ENCODE measurements at places on chromosomes 1 and 21.

DNA sequence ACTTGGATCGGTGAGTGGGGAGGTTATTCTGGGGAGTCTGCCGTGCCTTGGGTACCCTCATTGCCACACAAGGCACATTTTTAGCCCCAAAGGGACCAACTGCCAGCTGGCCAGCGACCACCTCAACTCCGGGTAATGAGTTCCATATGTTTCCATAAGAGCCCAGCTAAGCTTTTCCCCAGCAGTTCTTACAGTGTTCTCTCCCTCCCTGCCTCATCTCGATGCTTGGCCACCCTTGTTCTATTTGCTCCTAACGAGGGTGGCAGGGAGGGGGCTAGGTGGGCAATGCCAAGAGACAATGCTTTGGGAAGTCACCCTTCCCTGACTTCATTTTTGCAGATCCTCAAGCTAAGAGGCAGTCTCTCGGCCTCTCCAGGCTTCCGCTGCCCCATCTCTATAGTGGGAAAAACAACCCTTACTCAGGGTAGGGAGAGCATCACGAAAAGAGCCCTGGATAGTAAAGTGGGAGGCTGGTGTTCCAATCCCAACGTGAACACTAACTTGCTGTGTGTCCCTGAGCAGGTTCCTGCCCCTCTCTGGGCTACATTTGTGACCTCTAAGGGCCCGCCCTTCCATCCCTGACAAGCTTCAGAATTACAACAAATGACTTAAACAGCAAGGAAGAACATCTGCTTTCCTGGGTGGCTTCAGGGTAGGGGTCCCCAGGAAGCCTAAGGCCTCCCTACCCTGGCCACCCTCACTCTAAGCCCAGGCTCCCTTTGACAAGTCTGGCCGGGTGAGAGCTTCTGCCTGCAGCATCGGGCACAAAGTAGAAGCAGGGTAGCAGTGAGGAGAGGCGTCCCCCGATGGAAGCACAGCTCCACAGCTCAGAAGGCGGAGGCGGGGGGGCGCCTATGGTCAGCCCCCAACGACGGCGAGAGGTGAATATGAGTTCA, 5.8 kb downstream of the ID3 start:
- no peak for DNase-seq

GRCh38 chr1:36157115-36157903, 1.3 kb downstream of the MAP7D1 start:
- no peak for DNase-seq

DNA sequence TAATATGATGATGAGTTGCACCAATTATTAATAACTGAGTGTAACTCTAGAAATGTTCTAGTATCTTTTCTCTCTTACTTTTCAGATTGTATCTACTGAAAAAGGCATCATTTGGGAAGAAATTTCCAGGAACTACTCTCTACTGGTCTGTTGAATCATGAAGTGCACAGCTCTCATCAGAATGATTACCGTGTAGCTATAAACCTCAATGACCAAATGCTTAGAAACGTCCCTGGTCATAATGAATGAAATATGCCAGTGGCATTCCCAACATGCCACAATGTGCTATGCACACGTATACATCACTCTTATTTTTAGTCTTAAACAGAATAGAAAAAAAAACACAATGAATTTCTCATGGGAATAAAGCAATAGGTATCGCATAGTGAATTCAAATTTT, 534.3 kb upstream of the OLFM3 start:
- DNase-seq: no peak

DNA sequence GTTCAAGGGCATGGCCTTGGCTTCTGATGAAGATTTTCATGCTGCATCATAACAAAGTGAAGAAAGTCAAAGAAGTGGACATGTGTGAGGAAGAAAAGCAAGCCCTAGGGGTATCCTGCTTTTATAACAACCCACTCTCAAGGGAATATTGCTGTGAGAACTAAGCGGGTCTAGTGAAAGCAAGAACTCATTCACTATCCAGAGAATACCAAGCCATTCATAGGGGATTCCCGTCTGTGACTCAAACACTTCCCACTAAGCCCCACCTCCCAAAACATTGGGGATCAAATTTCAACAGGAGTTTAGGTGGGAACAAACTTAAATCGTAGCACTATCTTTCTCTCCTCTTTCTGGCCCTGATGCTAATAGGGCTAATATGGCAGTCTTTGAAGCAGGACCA, 98.5 kb upstream of the CTTNBP2NL start:
- DNase-seq: no peak

DNA sequence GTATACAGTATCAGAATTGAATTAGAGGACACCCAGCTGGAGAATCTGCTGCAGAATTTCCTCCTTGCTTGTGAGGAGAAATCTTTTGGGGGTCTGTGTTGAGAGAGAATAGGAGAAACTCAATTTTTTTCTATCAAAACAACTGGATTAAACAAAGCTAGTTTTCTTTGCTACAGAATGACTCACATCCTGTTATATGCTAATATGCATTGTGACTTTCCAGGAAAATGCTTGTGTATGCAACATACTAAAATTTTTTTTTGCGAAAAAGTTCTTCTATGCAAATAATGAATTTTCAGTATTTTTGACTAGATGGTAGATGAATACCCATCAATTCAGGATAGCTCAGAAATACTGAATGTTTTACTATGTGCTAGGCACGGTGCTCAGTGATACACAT, 2.2 kb downstream of the VAMP4 start:
- no peak for DNase-seq

DNA sequence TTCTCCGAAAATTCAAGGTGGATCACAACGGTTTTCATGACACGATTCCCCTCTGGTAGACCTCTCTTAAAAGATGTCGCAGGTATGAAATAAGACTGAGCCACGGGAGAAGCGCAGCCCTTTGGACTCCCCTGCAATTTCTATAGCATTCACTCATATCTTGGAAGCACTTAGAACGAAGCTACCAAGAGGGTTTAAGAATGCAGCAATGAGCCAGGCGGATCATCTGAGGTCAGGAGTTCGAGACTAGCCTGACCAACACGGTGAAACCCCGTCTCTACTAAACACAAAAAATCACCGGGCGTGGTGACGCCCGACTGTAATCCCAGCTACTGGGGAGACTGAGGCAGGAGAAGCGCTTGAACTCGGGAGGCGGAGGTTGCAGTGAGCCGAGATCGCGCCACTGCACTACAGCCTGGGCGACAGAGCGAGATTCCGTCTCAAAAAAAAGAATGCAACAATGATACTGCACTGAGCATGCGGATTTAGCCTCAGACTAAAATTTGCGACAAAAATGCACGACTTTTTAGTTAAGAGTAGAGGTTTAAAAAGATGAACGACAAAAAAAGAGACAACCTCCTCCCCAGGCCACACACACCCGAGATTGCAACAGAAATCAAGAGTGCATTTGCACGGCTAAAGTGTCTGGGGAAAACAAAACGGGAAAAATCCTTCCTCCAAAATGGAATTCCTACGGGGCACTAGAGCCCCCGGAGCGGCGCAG, 743 bp downstream of the TOMM20 start:
- no peak for DNase-seq

DNA sequence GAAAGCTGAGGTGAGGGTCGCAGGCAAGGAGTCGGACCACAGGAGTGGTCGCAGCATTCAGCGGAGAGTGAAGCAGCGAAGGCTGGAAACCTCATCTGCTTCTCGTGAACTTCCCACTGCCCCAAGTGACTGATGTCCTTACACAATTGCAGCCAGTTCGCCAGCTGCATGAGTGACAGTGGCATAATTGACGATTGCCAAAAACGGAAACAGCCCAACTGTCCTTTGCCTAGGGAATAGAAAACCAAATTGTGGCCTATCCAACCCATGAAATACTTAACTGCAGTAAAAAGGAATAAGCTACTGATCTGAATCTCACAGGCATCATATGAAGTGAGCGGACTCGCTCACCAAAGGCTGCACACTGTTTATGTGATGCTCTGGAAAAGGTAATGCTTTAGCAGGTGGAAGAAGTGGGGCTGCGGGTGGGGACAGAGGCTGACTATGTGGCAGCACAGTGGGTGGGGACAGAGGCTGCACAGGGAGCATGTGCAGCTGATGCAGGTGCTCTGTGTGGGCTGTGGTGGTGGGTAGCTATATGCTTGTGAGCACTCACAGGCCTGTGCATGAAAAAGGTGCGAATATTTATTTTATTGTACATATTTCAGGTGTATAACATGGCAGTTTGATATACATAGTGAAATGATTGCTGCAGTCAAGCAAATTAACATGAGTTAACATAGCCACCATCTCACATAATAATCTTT, 4.2 kb upstream of the NLRP3 start:
- DNase-seq: no peak

- no peak for DNase-seq
These were observed 111.1 kb downstream of the NAV1 start for GRCh38 chr1:201649761-201650622.

- no peak for DNase-seq
These were observed 42.4 kb downstream of the KANK4 start for GRCh38 chr1:62276791-62277190.

GRCh38 chr21:22200378-22201092, 1202.3 kb downstream of the NCAM2 start:
- DNase-seq: no peak

GRCh38 chr21:45318146-45318555, 30.5 kb upstream of the POFUT2 start:
- DNase-seq: no peak

- no peak for DNase-seq
These were observed 48.1 kb upstream of the CD46 start for GRCh38 chr1:207703712-207704111.

GRCh38 chr1:226696547-226696946, 42.5 kb downstream of the ITPKB start:
- DNase-seq: no peak

DNA sequence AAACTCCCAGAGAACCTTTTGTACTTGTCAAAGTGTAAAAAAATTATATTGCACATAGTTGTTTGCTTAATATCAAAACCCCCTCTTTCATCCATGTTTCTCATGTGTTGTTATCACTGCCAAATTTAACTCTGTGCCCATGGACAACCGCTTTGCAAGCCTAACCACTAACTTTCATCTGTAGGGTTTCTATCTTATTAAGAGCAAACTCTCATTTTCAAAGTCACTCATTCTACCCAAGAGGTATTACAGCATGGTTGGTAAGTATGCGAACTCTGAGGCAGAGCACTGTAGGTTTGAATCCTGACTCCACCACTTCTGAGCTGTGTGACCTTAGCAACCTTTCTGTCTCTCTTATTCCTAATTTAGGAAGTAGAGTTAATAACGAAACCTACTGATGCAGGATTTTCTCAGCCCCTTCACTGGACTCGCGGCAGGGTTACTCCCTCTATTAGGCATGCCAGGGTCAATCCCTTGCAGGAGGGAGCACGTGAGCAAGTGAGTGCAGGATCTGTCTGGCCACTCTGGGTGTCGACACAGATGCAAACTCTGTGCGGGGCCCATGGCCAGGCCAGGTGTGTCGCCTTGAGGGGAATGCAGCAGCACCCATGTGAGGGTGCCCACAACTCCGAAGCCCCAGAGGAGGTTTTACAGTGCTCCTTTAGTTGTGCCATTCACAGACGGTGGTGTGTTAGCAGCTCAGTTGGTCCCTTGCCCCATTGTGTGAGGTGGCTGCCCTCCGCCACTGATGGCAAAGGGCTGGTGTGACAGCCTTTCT, 361.5 kb upstream of the ADGRL2 start:
- DNase-seq: no peak

DNA sequence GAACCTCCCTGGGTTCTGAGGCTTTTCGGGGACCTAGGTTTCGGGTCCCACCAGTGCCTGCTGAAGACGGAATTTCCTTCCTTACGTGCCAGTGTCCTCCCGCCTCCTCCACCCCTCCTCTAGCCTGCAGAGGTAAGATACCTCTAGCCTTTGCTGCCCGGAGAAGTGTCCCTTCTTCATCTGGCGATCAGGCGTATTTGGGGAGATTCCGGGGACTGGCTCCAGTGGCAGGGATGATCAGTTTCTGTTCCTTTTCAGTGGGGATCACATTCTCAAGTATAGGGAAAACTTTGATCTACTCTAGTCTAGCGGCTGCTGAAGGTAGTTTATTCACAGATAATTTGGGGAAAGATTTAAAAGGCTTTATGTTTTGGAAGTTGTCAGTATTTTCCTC, 674 bp downstream of the CEP350 start:
- DNase-seq: no peak

DNA sequence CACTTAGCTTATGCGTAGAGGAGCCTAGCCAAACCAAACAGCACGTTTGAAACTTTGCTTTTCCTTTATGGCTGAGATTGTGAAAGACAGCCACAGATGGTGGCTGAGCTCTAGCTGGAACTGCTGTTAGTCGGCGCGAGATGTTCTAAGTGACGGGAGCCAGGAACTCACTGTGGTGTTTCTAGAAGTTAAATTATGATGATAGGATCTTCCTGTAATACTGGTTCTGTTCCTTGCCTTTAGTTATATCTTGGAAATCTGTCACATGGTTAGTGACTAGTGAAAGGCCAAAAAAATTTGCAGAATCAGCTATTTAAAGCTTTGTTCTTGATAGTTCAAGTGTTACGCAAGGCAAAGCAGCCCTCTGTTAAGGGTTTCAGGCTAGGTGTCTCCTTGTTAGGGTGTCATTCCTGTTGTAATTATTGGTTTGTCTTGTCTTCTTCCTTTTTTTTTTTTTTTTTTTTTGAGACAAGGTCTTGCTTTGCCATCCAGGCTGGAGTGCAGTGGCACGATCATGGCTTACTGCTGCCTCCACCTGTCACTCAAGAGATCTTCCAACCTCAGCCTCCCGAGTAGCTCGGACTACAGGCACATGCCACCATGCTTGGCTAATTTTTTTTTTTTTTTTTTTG, 22.6 kb downstream of the AK4 start:
- DNase-seq: no peak

DNA sequence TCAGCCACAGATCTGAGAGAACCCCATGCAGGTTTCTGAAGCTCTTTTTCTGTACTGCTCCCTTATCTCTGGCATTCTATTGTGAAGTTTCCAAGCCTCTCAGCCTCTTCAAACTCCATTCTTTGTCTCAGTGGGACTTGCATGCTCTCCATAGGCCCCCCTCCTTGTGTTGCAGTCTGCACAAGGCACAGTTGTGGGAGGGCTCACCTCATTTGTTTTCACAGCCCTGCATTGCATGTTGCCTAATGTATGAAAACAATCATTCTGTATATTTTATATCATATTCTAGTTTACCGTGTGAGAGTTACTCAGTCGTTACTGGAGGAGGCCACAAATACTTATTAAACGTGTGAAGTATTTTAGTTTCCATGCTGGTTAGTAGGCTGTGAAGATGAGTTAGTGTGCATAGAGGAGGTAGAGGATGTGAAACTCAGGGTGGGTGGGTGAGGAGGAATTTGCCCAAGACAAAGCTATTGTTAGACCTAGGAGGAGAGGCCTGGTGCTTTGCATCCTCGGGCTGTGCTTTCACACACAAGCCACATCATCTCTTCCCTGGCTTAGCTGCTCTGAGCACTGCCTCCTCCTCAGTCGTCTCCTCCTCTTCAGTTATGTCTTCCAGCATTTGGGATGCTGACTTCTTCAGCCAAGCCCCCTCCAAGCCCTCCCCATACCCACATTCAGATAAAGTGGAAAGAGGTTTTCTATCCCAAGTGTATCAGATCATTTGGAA, 7.8 kb upstream of the CHI3L2 start:
- DNase-seq: no peak
